ENCODE measurements at places on chromosomes 3 and 15. TPM values are rescaled to one million over a fixed set of nuclear protein-coding genes. Genes with fewer than 3 reads are reported as not detected.

Gene GOLGA8Q
- total RNA-seq = 0.18 TPM

Gene CLEC3B
- not detected for total RNA-seq

Gene ROBO2
- total RNA-seq = 14.3 TPM

Gene RABL3
- 19.7 TPM for total RNA-seq

Gene AP3B2
- not detected for total RNA-seq

Gene SPINT1
- total RNA-seq = not detected

Gene CHRD
- 8.2 TPM for total RNA-seq

Gene ARL6IP5
- 29.4 TPM for total RNA-seq

Gene ZMYND10
- 0.99 TPM for total RNA-seq

Gene TYRO3
- 23.2 TPM for total RNA-seq

Gene KLHL6
- not detected for total RNA-seq

Gene ADAMTS17
- 4.0 TPM for total RNA-seq

Gene SLC35G2
- total RNA-seq = 8.9 TPM

Gene XYLB
- 2.8 TPM for total RNA-seq

Gene ECE2
- total RNA-seq = not detected

Gene CFAP92
- not detected for total RNA-seq

Gene C3orf22
- not detected for total RNA-seq

Gene SPATA12
- not detected for total RNA-seq

Gene ROPN1
- not detected for total RNA-seq

Gene PRR20G
- total RNA-seq = not detected

Gene GOLGA8T
- not detected for total RNA-seq

Gene CAPN3
- total RNA-seq = 0.59 TPM

Gene CCR9
- not detected for total RNA-seq
